H9 (cell line): ENCODE measurements at places on chromosomes 4 and X.

- no peak for DNase-seq
Measured at GRCh38 chr4:25174674-25175073, 14.4 kb upstream of the SEPSECS start.

DNA sequence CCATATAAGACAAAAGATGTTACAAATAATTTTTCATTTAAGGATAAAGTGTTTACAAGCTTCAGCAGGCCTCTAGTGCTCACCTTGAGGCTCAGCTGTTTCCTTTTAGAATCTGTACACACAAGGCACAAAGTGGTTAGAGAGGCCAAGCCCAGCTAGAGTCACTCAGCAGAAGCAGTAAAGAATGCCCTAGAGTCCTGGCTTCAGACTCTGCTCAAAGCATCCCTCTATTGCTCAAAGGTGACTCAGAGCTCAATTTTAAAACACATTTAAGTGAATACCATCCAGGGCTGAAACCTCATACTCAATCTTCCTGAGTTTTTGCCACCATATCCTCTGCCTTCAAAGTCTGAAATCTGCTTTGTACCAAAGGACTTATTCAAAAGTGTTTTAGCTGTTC is 22.6 kb upstream of the PHF8 start:
- DNase-seq: no peak

- DNase-seq: peak; percentile 82
Measured at GRCh38 chr4:5710961-5711478, at the start of gene EVC. TSS of gene EVC (plus strand) at chr4:5711201. CDS start at chr4:5711381, 180 bp downstream.

GRCh38 chr4:13917015-13917414 is 289.5 kb upstream of the BOD1L1 start:
- DNase-seq: no peak

DNA sequence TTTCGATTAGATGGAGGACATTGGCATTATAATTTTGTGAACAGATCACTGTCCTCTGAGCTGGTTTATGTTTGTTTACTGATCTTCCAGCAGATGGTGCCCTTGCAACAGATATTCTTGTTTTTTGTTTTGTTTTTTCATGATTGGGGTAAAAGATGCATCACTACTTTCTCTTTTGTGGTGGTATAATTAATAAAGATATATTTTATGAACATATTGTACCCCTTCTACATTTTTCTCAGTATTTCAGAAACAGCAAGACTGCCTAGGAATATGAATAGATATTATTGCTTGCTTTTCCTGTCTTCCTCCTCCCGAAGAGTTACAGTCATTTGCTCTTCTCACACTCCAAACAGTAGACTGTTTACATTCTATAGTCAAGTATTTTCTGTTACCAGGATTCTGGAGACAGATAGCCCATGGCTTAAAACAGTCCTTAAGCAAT is 905.2 kb downstream of the TRAM1L1 start:
- DNase-seq: no peak

GRCh38 chrX:31572360-31572759 is 500.5 kb upstream of the FTHL17 start:
- DNase-seq: no peak

DNA sequence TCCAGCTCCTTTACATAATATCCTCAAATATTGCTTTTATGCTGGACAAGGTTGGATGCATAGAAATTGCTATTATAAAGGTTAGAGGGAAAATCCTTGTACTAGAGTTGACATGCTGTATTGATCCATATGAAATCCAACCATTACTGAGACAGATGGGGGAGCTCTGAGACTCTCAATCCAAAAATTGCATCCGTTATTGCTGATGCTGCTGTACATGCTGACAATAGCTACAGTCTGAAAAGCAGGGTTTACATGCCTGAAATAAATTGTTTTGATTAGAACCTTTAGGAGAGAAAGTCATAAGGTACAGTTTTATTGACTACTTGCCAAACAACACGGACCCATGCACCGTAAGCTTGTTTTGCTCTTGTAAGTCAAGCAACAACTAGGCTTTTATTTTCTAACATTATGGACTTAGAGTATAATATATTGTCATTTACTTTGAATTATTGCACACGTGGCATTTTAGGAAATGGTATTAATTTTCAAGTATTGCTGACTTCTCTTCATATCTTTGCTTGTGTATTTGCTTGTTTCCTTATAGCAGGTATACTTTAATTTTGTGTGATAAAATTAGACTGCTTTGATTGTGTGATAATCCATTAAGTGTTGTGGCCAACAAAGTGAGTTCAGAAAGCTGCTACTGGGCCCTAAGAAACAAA is 1365.2 kb downstream of the STIM2 start:
- DNase-seq: no peak

DNA sequence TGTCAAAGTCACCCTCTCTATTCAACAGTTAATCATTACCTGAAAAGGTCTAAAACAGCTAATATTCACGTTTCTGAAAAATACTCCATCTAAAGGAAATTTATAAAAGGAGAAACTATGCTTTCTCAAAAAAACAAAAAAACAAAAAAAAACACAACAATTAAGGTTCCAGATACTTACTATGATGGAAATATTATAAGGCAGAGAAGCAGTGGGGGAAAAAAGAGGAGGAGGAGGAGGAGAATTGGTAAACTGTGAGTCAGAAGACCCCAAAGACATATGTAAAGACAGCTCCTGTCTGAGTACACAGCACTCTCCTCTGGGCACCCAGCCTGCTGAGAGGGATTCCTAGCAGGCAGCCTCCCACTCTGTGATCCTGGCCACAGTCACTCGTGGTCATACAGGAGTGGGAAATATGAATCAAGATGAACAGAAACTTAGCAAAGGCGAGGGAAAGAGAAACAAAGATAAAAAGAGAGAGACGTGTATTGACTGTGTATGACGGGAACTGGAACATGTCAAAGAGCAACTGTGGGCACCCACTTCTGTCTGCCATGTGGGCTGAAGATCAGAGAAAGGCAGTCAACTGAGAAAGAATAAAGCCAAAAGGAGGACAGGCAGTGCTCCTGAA is 12.5 kb downstream of the KLHL15 start:
- DNase-seq: no peak

- no peak for DNase-seq
Measured at GRCh38 chr4:112884406-112884805, 165.0 kb upstream of the ANK2 start.

- DNase-seq: no peak
Measured at GRCh38 chr4:104859601-104860237, 287.0 kb upstream of the TET2 start.

GRCh38 chr4:45518832-45519231 is 605.0 kb downstream of the GABRG1 start:
- DNase-seq: peak; percentile 37

DNA sequence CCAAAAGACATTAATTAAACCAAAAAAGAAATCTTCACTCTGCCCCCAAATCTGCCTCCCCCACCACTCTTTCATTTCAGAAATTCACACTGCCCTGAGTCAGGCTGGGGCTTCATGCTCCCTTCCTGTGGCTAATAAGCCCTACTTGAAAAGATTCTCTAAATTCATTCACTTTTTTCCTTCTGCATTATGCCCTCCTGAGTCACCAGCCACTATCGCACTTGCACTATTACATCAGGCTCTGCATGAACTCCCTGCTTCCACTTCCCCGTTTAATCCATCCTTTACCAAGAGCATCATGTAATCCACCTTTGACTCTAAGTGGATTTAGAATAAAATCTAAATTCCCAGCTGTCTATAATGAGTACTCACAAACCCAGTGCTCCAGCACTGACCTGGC is 295.4 kb upstream of the KLF3 start:
- DNase-seq: no peak

DNA sequence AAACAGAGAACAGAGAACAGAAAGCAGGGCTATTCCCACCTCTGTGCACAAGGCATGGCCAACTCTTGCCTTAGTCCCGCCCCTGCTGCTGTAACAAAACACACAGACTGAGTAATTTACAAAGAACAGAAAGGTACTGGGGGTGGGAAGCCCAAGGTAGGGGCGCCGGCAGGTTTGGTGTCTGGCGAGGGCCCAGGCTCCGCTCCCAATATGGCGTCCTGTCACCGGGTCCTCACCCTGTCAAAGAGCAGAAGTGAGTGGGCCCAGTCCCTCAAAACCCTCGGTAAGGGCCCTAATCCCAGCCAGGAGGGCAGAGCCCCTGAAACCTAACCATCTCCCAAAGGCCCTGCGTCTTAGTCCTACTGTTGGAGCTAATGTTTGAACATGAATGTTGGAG is 71.0 kb downstream of the FAM53A start:
- DNase-seq: no peak

- DNase-seq: peak; percentile 46
Measured at GRCh38 chr4:81030981-81031791, 678 bp downstream of the BMP3 start.

GRCh38 chrX:40104985-40105834 is 7.5 kb upstream of the BCOR start:
- peak; percentile 63 for DNase-seq

DNA sequence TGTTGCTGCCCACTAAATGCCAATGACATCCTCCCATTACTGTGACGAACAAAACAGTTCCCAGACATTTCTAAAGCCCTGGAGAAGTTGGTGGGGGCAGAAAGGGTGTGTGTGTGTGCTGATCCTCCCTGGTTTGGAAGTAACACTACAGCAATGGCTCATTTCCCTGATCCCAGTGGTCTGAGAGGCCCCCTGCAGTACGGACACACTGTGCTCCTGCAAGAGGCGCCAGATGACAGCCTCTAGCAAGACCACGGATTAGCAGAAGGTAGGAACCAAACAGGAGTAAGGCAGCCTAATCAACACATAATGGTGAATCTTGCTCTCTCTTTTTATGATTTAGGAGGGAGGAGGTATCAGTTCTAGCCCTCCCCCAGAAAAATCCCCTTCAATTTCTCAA is 49.6 kb downstream of the CHRDL1 start:
- no peak for DNase-seq

GRCh38 chrX:54817220-54817820 is 9.8 kb downstream of the MAGED2 start:
- no peak for DNase-seq

GRCh38 chr4:186169333-186169944 is 21.9 kb upstream of the CYP4V2 start:
- DNase-seq: no peak

GRCh38 chr4:169208090-169208455 is 62.7 kb downstream of the SH3RF1 start:
- no peak for DNase-seq

DNA sequence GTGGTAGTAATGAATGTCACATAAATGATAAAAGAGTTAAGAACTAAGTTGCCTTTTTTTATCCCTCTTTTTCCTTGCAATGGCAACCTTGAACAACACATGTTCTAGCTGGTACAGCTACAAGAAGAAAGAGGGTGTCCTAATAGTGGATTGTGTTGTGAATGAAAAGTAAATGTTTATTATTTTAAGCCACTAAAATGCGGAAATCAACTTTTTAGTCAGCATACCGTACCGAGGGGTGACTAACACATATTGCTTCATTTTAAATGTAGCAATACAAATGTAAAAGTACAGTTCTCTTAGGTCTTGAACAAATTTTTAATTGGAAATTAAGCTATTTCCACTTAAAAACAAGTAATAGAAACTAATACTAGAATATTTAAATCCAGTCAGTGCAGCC is 17.7 kb upstream of the AP1AR start:
- no peak for DNase-seq

GRCh38 chr4:122733787-122734120 is 1.2 kb downstream of the BBS12 start:
- no peak for DNase-seq

- DNase-seq: no peak
Measured at GRCh38 chr4:32140636-32141035, 1420.5 kb downstream of the PCDH7 start.

GRCh38 chrX:12611471-12611870 is 179.7 kb upstream of the PRPS2 start:
- DNase-seq: no peak

DNA sequence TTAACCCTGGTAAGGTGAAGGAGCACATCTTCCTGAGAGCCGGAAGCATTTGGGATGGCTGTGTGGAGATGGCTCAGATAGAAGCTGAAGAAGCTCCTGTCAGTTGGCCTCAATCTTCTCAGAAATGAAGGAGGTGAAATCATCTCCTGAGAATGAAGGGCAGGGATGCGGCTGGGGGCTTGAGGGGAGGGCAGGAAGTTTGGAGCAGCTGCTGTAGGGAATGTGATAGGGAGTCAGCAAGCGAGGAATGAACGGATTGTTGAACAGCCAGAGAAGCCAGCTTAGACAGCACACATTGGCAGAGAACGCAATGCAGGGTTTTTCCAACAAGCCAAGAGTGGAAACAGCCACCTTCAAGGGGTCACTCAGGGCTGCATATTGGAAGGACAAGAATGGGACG is 10.0 kb downstream of the KCNE5 start:
- DNase-seq: no peak

DNA sequence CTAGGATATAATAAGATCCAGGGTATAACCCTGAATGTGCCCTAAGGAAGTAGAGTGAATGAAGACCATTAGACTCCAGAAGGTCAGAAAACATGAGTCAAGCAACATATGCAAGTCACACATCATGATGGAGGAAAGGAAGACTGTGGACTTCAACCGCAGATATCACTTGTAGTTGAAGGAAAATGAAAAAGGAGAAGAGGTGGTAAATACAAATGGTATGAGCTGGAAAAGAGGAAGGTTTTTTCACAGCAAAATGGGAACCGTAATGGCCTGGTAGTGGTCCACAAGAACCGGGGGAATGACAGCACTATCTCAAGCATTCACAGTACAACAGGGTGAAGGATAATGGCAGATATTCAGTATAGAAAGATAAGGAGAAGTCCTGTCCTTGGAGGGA is 5.2 kb upstream of the SCFD2 start:
- no peak for DNase-seq

DNA sequence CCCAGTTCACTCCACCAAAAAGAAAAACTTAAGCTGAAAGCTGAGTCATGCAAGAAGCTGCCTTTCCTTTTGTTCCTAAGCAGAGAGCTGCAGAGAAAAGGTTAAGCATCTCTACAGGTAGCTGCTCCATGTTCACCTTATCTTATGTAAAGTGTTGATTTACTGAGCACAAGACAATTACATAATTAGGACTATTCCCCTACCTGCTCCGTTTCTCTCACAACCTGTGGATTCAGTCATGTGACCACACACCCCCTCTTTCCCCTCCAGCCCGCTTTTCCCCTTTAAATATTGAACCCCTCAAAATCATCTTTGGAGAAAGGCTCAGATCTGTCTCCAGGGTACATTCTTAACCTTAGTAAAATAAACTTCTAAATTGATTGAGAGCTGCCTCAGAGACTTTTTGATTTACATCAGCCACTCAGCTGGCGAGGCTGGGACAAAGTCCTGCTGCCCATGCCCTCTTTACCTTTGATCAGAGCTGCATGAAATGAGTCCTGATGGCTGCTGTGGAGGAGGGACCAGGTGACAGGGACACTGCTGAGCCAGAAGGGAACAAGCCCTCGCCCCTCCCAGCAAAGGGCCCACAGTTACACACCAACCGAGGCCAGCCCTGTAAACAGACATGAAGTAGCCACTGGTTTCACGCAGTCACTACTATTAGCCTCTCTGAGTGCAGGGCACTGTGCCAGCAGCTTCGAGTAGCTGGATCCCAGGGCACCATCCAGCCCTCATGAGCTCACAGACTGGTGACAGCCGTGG is 53.9 kb upstream of the C4orf50 start:
- no peak for DNase-seq

- DNase-seq: no peak
Measured at GRCh38 chr4:93700571-93700970, 128.0 kb upstream of the ATOH1 start.

- no peak for DNase-seq
Measured at GRCh38 chrX:3711331-3711917, 2.0 kb downstream of the PRKX start.

- DNase-seq: no peak
Measured at GRCh38 chr4:110055158-110055768, 142.6 kb downstream of the EGF start.
